ENCODE measurements at places on chromosomes 13 and 19. TPM values are rescaled to one million over a fixed set of nuclear protein-coding genes. Genes with fewer than 3 reads are reported as not detected.

GRCh38 chr13:49082653-49083536, 107.2 kb downstream of the FNDC3A start:
- peak; percentile 98 for DNase-seq

- DNase-seq, result no peak
These were observed 15.5 kb upstream of the FRY start for GRCh38 chr13:32016119-32016518.

GRCh38 chr19:48348045-48348444, 15.7 kb downstream of the TMEM143 start:
- DNase-seq, result no peak

- no peak for DNase-seq
These were observed 14.9 kb downstream of the TIMM13 start for GRCh38 chr19:2412449-2412848.

DNA sequence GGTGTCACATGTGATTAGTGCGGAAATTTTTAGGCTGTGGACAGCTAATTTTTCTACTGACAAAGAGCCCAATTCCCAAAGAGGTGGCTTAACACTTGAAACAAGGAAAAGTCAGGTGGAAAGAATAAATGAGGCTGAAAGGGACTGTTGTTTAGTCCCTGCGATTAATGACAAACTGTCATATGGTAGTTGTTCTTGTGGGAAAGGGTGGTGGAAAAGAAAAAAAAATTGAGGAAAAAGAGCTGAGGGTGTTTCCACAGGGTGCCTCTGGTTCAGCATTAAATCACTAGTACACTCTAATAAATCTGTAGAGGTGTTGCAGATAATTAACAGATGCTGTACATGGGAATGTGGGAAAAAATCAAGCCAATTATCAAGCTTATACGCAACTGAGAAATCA, 300.7 kb downstream of the DNAJC15 start:
- DNase-seq, result no peak

GRCh38 chr13:76720821-76721220, 165.4 kb downstream of the KCTD12 start:
- no peak for DNase-seq

- DNase-seq, result peak; percentile 55
These were observed 186.8 kb upstream of the PRR20A start for GRCh38 chr13:56953965-56954364.

DNA sequence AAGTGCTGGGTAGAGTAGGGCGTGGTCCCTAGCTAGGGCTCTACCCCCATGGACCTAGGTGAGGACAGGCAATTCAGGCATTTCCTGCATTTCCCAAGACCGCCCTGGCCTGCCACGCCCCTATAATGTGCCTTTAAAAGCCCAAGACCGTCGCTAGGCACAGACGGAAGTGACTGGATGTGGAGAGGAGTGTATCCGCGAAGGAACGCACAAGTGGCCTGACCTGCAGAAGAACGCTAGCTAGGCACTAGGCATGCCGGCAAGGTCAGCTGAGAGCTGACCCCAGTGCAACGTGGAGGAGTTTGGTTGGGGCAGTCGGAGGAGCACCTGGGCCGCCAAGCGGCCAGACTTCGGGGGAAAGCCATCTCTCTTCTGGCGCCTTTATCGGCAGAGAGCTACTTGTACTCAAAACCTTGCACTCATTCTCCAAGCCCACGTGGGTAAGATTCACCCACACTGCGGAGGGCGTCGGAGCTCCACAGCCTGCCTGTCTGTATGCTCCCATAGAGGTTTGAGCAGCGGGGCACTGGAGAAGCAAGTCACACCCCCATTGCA, 370.0 kb downstream of the FGF9 start:
- peak; percentile 20 for DNase-seq

- peak; percentile 65 for DNase-seq
These were observed at the start of gene ERF for GRCh38 chr19:42254850-42255765. Gene ERF (minus strand): TSS chr19:42255128. CDS start chr19:42254999, 129 bp downstream.

DNA sequence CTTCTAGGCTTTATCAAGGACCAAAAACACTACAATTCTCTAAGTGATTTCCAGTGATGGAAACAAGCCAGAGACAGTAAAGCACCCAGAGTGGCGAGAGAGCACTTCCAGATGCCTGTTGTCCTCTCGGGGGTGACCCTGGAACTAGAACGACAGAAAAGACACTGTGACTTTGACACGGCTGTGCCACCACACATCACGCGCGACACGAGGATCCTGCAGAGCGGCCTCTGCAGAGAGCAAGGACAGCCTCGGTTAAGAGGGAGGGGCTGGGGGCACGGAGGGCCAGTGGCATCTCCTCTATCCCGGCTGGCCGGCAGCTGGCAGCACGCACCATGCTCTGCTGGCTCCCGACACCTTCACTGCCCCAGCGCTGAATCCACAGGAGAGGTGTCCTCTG, 42.3 kb downstream of the SUGP2 start:
- DNase-seq, result no peak

DNA sequence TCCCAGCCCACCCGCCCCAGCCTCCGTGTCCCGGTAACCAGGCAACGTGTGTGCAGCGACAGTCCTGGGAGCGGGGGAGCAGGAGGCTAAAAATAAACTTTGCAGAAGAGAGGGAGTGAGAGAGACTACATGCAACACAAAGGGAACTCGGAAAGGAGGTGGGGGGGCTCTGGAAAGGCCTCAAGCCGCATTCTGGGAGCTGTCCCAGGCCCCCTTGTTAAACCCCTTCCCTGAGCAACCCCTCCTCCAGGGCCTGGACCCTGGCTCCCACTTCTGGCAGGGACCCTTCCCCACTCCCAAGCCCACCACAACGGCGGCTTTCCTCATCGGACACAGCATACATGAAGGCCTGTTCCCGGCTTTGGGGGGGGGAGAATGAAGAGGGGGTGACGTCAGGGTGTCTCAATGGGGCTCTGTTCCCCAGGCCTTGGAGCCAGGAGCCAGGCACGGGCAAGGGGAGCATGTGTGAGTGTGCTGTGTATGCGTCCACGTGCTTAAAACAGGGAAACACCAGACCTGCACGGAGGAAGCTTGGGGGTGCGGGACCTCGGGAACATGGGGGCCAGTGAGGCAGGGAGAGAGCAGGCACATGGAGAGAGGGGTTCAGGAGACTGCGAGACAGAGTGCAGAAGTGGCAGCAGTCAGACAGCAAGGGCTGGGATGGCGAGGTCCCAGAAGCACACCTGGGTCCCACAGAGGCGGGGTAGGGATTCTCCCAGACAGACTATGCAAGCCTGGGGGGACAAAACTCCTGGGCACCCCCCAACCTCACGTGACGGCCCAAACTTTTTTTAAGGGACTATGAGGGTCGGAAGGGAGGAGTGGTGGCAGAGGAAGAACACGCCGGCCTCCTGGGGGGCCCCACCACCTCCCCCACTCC, 2.3 kb downstream of the ERF start:
- peak; percentile 43 for DNase-seq

- DNase-seq, result peak; percentile 45
These were observed 42.4 kb downstream of the ADGRE3 start for GRCh38 chr19:14632286-14632685.

DNA sequence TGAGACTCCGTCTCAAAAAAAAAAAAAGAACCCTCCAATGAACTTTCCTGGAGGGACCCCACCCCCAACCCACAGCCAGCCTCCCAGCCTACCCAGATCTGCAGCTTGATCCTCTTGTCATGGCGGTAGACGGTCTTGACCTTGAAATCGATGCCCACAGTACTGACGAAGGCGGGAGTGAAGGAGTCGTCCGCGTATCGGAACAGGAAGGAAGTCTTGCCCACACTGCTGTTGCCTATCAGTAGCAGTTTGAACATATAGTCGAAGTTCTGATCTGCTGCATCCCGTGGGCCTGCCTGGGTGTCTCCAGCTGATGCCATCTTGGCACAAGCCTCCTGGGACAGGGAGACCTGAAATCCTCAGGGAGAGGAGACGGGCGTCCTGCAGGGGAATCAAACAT, 2.4 kb downstream of the RAB3D start:
- no peak for DNase-seq

DNA sequence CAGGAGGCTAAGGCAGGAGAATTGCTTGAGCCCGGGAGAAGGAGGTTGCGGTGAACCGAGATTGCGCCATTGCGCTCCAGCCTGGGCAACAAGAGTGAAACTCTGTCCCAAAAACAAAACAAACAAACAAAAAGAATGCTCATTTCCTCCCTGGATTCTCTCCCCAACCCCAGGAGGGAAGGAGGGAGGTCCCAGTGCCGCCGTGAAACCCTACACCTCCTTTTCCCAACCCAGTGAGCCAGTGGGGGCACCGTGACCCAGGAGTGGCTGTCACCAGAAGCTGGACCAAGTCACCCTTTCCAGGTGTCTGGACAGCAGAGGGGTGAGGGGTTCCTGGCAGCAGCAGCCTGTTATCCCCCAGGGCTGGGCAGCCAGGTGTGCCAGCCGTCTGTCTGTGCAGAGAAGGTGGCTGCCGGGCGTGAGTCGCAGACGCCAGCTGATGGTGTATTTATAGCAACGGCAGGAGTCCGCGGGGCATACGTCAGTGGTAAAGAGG, 23.5 kb downstream of the NFIC start:
- peak; percentile 22 for DNase-seq

Gene CEACAM20
- total RNA-seq, result not detected

Gene FAM216B
- not detected for total RNA-seq

Gene IGFL1
- total RNA-seq, result not detected

Gene PINLYP
- 0.64 TPM for total RNA-seq

Gene FCAR
- total RNA-seq, result not detected

Gene S1PR4
- 0.26 TPM for total RNA-seq

All from bronchial epithelial cell (primary cell).